Cardiac muscle cell (in vitro differentiated cells and primary cell): ENCODE measurements at places on chromosomes 5 and 9.

- H3K36me3 ChIP-seq = no peaks in the 10 kb centered on the region
- H3K4me3 ChIP-seq = peak overlapping the region; percentile 34
- H3K27ac ChIP-seq = peak overlapping the region; percentile 98
- H3K4me1 ChIP-seq = peaks cover 61% of the 10 kb centered on the region
- H3K27me3 ChIP-seq = no peaks in the 10 kb centered on the region
- no peak for DNase-seq
Observed at GRCh38 chr9:123356851-123357742, 1.1 kb downstream of the CRB2 start.

DNA sequence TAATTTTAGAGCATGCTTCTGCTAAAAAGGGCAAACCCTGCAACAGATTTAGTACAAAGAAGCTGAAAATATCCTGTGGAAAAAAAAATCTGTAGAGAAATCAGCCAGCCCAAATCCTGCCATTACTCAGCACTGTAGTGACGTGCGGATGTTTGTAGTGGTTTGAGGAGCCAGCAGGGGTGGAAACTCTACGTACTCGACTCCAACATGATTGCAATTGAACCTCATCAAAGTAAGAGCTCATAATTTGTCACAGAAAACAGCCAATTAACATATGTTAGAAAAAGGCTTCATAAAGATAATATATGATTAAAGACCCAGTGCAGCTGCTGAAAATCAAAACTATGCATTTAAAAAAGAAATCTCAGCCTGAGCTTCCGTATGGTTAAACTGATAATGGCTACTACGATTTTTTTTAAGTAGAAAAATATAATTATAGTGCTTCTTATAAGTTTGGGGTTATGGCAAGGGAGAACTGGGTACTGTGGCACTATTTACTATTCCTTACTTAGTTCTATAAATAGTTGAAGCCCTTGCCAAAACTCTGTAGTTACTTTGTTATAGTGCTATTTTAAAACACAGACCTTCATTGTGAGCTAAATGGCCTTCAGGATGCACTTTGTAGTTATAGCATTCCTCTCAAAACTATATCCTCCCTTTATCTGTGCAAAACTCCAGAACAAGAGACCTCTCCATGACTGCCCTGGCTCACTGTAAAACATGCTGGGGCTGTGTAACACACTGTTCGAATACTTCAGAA is 49.4 kb downstream of the MEF2C start:
- H3K36me3 ChIP-seq = no peaks in the 10 kb centered on the region
- peaks cover 61% of the 10 kb centered on the region for H3K4me1 ChIP-seq
- H3K27ac ChIP-seq = peak overlapping the region; percentile 88

DNA sequence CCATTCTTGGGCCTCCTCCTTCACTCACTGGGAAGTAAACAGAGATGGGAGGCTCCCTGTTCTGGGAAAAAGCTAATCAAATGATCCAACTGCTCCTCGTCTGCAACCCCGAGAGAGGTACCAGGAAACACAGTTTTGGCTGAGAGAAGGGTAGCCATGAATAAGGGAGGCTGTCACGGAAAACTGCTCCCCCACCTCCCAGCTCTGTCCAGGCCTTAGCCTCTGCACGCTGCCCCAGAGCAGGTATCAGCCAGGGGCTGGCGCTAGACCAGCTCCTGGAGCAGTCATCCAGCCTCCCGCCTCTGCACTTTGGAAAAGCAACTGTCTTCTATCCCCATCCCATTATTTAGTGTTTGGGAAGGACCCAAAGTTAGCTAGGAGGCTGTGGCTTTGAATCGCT is 266.1 kb downstream of the NDUFS4 start:
- no peak for DNase-seq
- H3K4me3 ChIP-seq = no peak overlapping the region
- H3K27me3 ChIP-seq = no peaks in the 10 kb centered on the region
- no peak overlapping the region for H3K27ac ChIP-seq

GRCh38 chr5:121053055-121053985 is 589.2 kb downstream of the PRR16 start:
- no peak for DNase-seq
- H3K36me3 ChIP-seq = no peaks in the 10 kb centered on the region
- H3K4me1 ChIP-seq = no peaks in the 10 kb centered on the region

DNA sequence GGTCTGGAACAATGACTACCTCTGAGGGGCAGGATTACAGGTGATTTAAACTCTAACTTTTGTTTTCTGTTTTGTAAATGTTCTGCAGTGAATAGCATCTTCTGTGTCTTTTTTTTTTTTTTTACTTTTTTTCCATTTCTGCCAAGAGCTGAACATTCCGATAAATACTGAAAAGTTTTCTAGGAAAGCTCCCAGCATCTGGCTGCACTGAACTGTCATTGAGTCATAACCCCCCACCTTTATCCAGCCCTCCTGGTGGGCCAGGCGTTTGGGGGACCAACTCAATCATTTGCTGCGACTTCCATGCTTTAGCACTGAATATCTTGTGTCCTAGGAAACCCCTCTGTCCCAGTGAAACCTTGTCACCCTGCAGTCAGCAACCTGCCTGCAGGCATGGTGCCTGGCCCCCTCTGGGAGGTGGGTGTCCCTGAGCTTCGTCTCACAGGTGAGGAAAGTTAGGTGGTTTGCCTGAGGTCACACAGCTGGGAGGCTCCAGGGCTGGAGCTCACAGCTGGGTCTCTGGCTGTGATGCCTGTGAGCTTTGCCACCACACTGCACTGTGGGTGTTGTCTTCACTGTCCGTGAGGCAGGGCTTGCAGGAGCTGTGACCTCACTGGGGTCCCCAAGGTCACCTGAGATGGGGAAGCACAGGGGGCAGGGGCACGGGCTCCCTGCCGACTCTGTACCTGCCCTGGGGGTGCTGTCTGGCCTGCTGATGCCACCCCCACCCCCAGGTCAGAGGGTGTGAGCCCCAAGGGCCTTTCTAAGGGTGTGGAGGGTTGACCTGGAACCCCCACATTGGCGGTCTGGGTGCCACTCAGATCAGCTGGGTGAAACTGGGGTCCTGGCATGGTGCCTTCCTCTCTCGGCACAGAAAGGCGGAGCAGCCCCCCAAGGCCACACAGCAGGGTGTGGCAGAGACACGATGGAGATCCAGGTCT is 14.1 kb downstream of the PLPP7 start:
- no peaks in the 10 kb centered on the region for H3K27me3 ChIP-seq
- H3K4me3 ChIP-seq = no peak overlapping the region
- no peaks in the 10 kb centered on the region for H3K36me3 ChIP-seq
- H3K4me1 ChIP-seq = peaks cover 23% of the 10 kb centered on the region
- H3K27ac ChIP-seq = no peak overlapping the region
- no peak for DNase-seq

- no peak overlapping the region for H3K4me3 ChIP-seq
- no peaks in the 10 kb centered on the region for H3K27me3 ChIP-seq
- no peak for DNase-seq
- no peaks in the 10 kb centered on the region for H3K36me3 ChIP-seq
Observed at GRCh38 chr5:170528976-170529375, 25.2 kb downstream of the KCNIP1 start.

DNA sequence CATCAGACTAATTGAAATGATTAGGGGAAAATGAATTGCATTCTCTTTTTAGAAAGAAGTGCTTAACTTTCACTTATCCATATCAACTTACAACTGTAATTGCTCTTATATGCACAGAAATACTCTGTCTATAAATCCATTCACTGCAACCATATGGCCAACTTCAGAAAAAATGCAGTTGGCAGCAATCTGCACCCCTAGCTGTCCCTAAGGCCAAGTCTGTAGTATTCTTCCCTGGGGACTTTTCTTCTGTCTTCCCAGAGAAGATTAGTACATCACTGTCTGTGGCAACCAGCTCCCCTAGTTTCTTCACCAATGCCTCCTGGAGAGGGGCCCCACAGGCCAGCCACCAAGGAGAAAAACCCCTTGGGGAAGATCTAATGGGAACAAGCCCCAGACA is 45.4 kb downstream of the ABCA1 start:
- no peak overlapping the region for H3K27ac ChIP-seq
- H3K4me3 ChIP-seq = no peak overlapping the region
- H3K36me3 ChIP-seq = peaks cover 7% of the 10 kb centered on the region
- no peaks in the 10 kb centered on the region for H3K4me1 ChIP-seq

- peaks cover 76% of the 10 kb centered on the region for H3K27me3 ChIP-seq
- no peaks in the 10 kb centered on the region for H3K36me3 ChIP-seq
- no peak overlapping the region for H3K4me3 ChIP-seq
- no peak overlapping the region for H3K27ac ChIP-seq
- peaks cover 12% of the 10 kb centered on the region for H3K4me1 ChIP-seq
- DNase-seq = no peak
Observed at GRCh38 chr5:93322974-93323860, 257.8 kb downstream of the NR2F1-AS1 start.

- no peaks in the 10 kb centered on the region for H3K36me3 ChIP-seq
- no peak for DNase-seq
- H3K4me1 ChIP-seq = no peaks in the 10 kb centered on the region
- H3K27ac ChIP-seq = no peak overlapping the region
Observed at GRCh38 chr5:100852988-100853449, 50.1 kb downstream of the ST8SIA4 start.

GRCh38 chr5:50576686-50577256 is 89.7 kb upstream of the PARP8 start:
- no peak overlapping the region for H3K4me3 ChIP-seq
- H3K27me3 ChIP-seq = no peaks in the 10 kb centered on the region
- no peaks in the 10 kb centered on the region for H3K36me3 ChIP-seq
- no peaks in the 10 kb centered on the region for H3K4me1 ChIP-seq

GRCh38 chr5:89948977-89949376 is 460.6 kb downstream of the CETN3 start:
- no peaks in the 10 kb centered on the region for H3K36me3 ChIP-seq
- no peaks in the 10 kb centered on the region for H3K4me1 ChIP-seq
- no peak for DNase-seq
- H3K27ac ChIP-seq = no peak overlapping the region
- H3K4me3 ChIP-seq = no peak overlapping the region

DNA sequence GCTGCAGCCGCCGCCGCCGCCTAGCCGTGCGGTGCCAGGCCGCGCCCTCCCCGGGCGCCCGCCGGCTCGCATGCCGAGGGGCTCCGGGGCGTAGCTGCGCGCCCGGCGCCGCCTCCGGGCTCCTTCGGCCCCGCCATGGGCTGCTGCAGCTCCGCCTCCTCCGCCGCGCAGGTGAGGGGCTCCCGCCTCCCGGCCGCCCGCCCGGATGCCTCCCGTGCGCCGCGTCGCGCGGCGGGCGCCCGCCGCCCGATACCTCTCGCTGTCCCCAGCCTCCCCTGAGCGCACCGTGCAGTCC is 230 bp downstream of the SLC44A1 start:
- H3K4me1 ChIP-seq = peaks cover 37% of the 10 kb centered on the region
- H3K4me3 ChIP-seq = peak overlapping the region; percentile 83
- DNase-seq = no peak

- no peaks in the 10 kb centered on the region for H3K4me1 ChIP-seq
- no peak overlapping the region for H3K27ac ChIP-seq
- no peak overlapping the region for H3K4me3 ChIP-seq
- no peaks in the 10 kb centered on the region for H3K27me3 ChIP-seq
Observed at GRCh38 chr5:120372899-120373298, 91.2 kb upstream of the PRR16 start.

DNA sequence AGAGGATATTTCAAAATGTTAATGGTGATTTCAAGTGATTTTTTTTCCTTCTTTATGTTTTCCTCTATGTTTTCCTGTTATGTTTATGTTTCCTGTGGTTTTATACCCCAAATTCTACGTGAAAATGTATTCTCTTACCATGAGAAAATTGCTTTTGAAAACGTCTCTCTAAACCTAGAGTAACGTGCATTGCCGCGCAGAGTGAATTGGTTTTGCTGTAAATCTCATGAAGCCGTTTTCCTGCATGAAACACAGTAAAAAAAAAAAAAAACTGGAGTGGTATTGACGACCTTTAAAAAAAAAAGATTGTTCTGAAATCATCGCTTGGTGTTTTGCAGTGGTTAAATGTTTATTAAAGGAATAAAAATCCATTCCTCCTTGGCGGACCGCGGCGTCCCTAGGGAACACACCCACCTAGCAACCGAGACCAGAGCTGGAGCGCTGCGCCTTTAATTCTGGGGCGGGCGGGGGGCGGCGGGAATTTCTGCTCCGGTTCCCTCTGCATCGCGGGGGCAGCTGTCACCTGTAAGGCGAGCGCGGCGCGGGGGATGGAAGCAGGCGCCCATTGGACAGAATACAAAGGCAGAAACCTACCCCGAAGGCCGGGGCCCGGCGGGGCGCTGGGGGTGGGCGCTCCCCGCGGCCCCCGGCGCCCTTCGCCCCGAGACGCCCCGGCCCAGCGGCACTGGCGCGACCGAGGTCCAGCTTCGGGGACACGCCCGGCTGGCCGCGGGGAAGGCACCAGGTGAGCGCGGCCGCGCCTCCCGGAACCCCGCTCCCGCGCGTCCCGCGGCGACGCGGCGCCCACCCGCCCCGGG is at the start of gene SOWAHA:
Gene SOWAHA, plus strand, starts transcription at position 522 of the 818 bp plus-strand sequence. CDS start 320 bp downstream, outside the sequence.
- H3K27me3 ChIP-seq = peaks cover 90% of the 10 kb centered on the region
- H3K27ac ChIP-seq = no peak within 1 kb of the TSS
- no peaks in the 10 kb centered on the region for H3K36me3 ChIP-seq
- peaks cover 3% of the 10 kb centered on the region for H3K4me1 ChIP-seq
- DNase-seq = peak; percentile 37
- peak within 1 kb of the TSS; percentile 37 for H3K4me3 ChIP-seq

DNA sequence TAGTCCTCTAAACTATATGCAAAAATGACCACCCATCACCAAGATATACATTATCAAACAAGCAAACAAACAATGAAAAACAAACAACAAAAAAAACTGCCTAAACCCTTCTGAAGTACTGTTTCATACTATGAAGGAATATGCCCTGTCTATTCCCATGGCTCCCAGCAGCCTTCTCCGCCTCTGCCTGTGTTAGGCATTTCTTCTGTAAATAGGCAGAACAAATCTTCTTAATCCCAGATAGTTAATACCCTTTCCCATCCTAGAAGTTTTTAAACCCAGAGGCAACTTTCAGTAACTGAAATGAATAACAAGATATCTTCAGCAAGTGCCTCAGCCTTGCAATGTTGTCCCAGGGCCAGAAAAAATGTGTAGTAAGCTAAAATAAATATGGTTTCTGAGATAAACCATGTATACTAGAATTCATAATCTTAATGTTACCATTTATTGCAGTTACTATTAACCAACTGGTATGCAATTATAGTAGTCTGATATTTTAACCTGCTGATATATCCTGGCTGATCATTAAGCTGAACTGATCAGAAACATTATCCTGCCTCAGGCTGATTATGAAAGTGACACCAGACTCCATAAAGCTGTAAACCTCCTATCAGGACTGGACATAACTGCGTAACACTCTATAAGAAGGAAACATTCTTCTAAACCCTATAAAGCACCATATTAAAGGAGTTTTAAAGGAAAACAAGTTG is 68.5 kb downstream of the ANKRD31 start:
- H3K36me3 ChIP-seq = no peaks in the 10 kb centered on the region
- no peak overlapping the region for H3K4me3 ChIP-seq
- DNase-seq = no peak
- H3K27me3 ChIP-seq = no peaks in the 10 kb centered on the region
- H3K4me1 ChIP-seq = no peaks in the 10 kb centered on the region

GRCh38 chr9:10613419-10613818 is 617 bp upstream of the PTPRD start:
- peaks cover 80% of the 10 kb centered on the region for H3K27me3 ChIP-seq
- no peaks in the 10 kb centered on the region for H3K4me1 ChIP-seq
- no peak overlapping the region for H3K27ac ChIP-seq
- DNase-seq = no peak
